ENCODE measurements at places on chromosomes 7 and 10. TPM values are rescaled to one million over a fixed set of nuclear protein-coding genes. Genes with fewer than 3 reads are reported as not detected.

LRRTM3 gene
- not detected for total RNA-seq

ANKRD61 gene
- total RNA-seq, result 0.47 TPM

DNA sequence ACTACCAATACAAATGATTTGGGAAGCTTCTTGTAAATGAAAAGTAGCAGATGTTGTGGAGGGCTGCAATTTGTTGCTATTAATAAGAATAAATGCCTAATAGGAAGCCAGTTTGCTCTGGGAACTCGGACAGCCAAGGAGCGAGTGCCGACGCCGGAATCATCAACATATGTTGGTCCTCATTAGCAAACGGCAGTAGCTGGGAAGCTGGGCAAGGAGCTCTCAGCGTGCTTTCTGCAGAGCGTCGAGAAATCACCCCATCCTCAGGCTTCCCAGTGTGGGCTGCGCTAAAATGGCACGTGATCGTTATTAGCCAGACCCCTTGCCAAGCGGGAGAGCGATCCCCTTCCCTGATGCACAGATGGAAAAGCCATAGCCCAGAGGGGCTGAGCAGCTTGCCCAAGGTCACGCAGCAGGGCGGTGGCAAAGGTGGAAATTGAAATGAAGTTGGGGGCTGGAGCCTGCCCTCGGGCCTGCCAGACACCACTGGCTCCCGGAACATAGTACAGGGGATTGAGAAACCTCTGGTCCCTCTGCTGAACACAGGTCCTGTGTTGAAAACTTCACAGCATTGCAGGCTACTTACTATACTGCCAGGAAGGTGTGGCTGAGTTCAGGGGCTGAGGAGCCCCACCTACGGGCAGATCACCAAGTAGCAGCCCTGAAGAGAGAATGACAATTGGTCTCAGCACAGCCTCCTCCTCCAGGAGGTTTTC, 326.9 kb downstream of the PLXNA4 start:
- H3K27me3 ChIP-seq, result peaks cover 18% of the 10 kb centered on the region
- DNase-seq, result no peak
- H3K36me3 ChIP-seq, result no peaks in the 10 kb centered on the region
- no peak overlapping the region for H3K27ac ChIP-seq
- H3K4me3 ChIP-seq, result no peak overlapping the region

- no peak overlapping the region for H3K27ac ChIP-seq
- no peaks in the 10 kb centered on the region for H3K36me3 ChIP-seq
- no peak for DNase-seq
- peaks cover 7% of the 10 kb centered on the region for H3K27me3 ChIP-seq
Measured at GRCh38 chr7:73427902-73428787, 5.4 kb upstream of the FZD9 start.

DNA sequence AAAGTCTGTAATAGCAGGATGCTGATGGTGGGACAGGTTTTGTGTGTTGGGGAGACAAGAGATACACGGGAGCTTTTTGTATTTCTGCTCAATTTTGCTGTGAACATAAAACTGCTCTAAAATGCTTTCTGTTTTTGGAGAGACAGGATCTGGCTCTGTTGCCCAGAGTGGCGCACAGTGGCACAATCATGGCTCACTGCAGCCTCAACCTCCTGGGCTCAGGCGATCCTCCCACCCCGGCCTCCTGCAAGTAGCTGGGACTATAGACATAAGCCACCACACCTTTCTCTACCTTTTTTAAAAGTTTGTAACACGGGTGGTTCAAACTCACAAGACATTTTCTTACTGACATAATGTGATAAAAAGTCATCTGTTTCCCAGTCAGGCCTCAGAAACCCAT, 14.3 kb downstream of the CREB3L2 start:
- DNase-seq, result no peak
- no peak overlapping the region for H3K4me3 ChIP-seq
- peaks cover 16% of the 10 kb centered on the region for H3K4me1 ChIP-seq
- H3K36me3 ChIP-seq, result peaks cover 14% of the 10 kb centered on the region
- H3K27ac ChIP-seq, result no peak overlapping the region
- no peaks in the 10 kb centered on the region for H3K27me3 ChIP-seq

- H3K36me3 ChIP-seq, result peaks cover 16% of the 10 kb centered on the region
- no peak for DNase-seq
- H3K4me1 ChIP-seq, result peaks cover 35% of the 10 kb centered on the region
- H3K27me3 ChIP-seq, result no peaks in the 10 kb centered on the region
- no peak overlapping the region for H3K4me3 ChIP-seq
- no peak overlapping the region for H3K27ac ChIP-seq
Measured at GRCh38 chr7:55548295-55548731, 24.0 kb downstream of the VOPP1 start.

DNA sequence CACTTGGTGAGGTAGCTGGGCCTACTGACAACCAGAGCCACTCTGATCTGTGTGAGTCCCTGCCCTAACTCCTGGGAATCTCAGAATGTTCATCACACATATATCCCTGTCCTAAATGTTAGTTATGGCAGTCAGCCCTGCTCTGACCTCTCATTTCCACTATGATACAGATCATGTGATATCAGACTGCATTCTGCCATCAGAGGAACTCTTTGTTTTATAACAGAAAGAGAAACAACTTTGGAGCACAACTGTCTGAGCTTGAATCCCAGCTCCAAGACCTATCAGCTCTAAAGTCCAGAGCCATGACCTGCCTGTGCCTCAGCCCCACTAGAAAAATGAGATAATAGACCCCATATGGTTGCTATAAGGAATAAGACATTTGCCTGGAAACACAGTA, 54.6 kb upstream of the ABCB4 start:
- no peak for DNase-seq
- H3K36me3 ChIP-seq, result peaks cover 6% of the 10 kb centered on the region
- no peak overlapping the region for H3K4me3 ChIP-seq
- peaks cover 2% of the 10 kb centered on the region for H3K4me1 ChIP-seq

DNA sequence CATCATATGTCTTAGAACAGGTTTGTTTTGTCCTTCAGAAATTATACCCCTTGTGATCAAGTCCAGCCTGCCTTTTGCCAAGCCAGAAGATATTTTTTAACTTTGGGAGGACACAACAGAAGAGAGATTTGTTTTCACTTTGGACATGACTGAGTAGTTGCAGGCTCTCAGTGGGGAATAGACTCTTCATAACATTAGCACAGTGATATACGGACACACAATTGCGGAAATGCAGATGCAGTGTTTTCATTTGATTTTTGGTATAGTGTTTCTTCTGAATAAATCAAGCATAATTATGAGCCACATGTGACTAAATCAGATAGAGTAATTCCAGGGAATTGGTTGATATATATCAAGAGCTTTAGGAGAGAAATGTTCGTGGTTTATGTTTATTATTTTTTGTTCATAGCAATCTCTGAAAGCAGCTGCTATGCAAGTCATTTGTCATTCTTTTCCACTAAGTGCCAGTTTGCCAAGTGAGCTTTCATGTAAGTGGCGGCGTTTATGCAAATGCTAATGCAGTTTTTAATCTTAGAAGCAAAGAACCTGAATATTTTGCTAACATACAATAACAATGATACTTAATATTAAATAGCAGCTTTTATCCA, 69.6 kb upstream of the HDAC9 start:
- H3K27ac ChIP-seq, result no peak overlapping the region
- no peak overlapping the region for H3K4me3 ChIP-seq
- H3K4me1 ChIP-seq, result no peaks in the 10 kb centered on the region
- H3K27me3 ChIP-seq, result no peaks in the 10 kb centered on the region

- H3K36me3 ChIP-seq, result peaks cover 6% of the 10 kb centered on the region
- DNase-seq, result no peak
- H3K4me3 ChIP-seq, result no peak overlapping the region
- H3K4me1 ChIP-seq, result no peaks in the 10 kb centered on the region
Measured at GRCh38 chr7:143145-143751, 49.1 kb upstream of the FAM20C start.

GRCh38 chr7:141203586-141203985, 129.7 kb downstream of the TMEM178B start:
- H3K36me3 ChIP-seq, result no peaks in the 10 kb centered on the region
- DNase-seq, result no peak
- no peak overlapping the region for H3K4me3 ChIP-seq
- peaks cover 32% of the 10 kb centered on the region for H3K27me3 ChIP-seq

All from activated CD8-positive, alpha-beta memory T cell treated with anti-CD3 and anti-CD28 coated beads, Interleukin-2, amount 10 ng/mL, durations not matched to agents 7 days and 5 days (primary cell).